Mesendoderm (in vitro differentiated cells): ENCODE measurements at places on chromosomes 2 and 18.

DNA sequence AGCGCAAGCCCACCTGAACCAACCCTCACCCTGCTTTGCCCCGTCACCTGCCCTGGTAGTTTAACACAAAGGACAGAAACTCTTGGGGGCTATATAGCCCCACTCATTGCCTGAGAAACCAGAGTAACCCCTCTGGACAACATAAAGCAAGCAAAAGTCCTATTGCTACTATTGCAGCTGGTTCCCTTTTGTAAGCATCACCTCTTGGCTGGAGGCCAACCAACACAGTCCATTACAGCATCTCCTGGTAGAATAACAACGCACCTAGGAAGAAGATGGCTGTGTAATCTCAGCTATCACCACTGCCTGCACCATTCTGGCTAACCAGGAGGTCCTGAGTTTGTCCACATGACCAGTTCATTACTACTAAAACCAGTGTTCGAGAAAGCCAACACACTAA is 36.4 kb downstream of the FLACC1 start:
- DNase-seq = no peak

- DNase-seq = no peak
Measured at GRCh38 chr2:156532989-156533388, 96.8 kb downstream of the GPD2 start.

GRCh38 chr18:26418225-26418624 is 130.1 kb downstream of the KCTD1 start:
- no peak for DNase-seq

GRCh38 chr2:197846777-197847176 is 42.4 kb downstream of the PLCL1 start:
- no peak for DNase-seq

- DNase-seq = no peak
Measured at GRCh38 chr2:226702376-226702775, 97.2 kb downstream of the IRS1 start.

GRCh38 chr2:221973502-221973901 is 325.3 kb downstream of the PAX3 start:
- DNase-seq = no peak

DNA sequence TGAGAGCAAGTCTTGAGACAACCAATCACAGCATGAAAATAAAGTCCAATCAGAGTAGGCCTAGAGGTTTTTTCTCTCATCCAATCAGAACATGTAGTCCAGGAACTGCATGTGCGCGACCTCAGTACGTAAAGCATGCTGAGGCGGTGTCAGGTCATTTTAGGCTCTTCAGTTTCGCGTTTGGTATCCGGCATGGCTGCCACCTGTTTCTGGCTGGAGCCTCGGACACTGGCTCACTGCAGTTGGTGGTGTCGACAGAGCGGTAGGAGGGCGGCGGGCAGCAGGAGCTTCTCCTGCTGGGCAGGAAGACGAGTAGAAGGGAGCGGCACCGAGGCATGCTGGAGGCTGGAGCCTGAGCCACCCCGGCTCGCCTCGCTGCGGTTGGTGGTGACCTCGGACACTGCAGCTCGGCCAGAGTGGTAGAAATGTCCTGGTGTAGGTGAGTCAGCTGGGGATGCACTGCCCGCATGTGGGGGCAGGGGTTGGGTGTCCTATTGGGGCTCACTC is 15.8 kb downstream of the CCDC74A start:
- no peak for DNase-seq

DNA sequence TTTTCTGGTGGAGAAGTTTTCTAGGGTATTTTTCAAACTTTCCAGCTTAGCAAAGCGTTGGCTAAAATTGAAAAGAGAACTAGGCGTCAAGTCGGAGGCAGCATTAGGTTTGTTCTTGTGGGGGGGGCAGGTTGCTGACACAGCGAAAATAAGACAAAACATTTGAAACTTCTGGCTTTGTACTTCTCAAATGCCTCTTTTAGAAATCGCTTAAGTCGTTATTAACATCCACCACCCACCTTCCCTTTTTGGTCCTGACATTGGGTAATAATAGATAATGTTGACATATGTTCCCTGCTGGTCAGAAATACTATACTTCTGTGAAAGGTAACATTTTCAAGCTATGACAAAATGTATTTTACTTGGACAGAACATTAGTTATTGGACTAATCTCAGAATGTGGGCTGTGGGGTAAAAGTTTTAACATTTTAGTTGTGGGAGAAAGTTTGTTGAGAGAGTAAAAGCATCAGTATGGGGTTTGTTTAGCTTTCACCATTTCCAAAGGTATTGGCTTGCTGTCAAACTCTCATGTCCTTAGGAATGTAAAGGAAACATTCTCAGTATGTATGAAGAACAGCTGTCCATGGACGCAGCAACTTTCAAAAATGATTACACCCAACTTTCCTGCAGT is 88.1 kb upstream of the ZEB2 start:
- no peak for DNase-seq

DNA sequence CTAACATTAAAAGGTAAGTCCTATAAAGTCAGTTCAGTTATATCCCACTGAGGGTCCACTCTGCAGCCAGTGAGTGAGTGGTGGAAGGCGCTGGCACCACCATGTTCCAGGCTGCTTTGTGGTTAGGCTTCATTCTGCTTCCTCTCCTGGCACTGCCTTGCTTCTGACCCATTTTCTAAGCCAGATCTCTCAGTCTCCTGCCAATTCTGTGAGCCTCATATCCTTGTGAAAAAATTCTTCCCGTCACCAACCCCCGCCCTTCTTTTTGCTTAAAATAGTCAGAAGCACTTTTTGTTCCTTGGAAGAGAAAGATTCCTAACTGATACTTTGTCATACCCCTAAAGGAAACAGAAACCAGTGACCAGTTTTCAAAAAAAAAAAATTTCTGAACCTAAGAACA is 139.8 kb upstream of the NCK2 start:
- no peak for DNase-seq

DNA sequence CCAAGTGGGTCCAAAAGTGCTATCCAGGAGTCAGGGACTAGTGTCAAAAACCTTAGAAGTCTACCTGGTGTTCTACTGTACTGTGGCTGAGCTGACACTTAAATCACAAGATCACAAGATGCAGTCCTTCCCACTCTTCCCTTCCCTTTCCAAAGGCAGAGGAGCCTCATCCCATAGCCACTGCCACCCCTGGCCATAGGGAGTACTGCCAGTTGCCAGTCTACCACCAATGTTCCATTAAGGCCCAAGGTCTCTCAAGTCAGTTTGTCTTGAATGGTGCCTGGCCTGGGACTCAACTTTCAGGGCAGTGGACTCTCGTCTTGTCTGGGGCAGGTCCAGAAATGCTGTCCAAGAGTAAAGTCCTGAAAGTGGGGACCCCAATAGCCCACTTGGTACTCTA is 585.6 kb downstream of the NUP35 start:
- peak; percentile 5 for DNase-seq

- no peak for DNase-seq
Measured at GRCh38 chr2:127191331-127192219, 28.5 kb downstream of the CYP27C1 start.

- DNase-seq = no peak
Measured at GRCh38 chr2:102417946-102418345, 5.0 kb upstream of the IL18RAP start.

DNA sequence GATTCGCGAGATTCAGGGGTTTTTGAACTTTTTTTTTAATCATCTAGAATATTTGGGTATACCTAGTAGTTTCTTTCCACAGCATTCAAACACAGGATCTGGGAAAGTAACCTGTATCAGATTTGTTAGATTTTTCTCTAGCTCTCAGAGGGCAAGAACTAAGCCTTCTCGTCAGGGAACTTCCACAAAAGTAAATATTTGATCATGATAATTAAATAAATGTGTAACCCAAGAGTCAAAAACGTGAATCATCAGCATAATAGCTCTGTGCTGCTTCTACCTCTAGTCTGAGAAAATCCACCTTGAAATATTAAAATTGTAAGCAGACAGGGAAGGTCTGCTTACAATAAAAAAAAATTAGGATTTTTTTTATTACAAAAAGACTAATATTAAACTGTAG is 225.7 kb upstream of the SPOPL start:
- DNase-seq = no peak

DNA sequence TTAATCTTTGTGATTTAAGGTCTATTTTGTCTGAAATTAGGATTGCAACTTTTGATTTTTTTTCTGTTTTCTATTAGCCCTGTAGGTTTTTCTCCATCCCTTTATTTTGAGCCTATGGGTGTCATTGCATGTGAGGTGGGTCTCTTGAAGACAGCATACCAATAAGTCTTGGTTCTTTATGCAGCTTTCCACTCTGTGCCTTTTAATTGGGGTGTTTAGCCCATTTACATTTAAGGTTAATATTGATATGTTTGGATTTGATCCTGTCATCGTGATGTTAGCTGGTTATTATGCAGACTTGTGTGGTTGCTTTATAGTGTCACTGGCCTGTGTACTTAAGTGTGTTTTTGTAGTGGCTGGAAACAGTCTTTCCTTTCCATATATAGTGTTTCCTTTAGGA is 17.7 kb downstream of the EHBP1 start:
- no peak for DNase-seq

DNA sequence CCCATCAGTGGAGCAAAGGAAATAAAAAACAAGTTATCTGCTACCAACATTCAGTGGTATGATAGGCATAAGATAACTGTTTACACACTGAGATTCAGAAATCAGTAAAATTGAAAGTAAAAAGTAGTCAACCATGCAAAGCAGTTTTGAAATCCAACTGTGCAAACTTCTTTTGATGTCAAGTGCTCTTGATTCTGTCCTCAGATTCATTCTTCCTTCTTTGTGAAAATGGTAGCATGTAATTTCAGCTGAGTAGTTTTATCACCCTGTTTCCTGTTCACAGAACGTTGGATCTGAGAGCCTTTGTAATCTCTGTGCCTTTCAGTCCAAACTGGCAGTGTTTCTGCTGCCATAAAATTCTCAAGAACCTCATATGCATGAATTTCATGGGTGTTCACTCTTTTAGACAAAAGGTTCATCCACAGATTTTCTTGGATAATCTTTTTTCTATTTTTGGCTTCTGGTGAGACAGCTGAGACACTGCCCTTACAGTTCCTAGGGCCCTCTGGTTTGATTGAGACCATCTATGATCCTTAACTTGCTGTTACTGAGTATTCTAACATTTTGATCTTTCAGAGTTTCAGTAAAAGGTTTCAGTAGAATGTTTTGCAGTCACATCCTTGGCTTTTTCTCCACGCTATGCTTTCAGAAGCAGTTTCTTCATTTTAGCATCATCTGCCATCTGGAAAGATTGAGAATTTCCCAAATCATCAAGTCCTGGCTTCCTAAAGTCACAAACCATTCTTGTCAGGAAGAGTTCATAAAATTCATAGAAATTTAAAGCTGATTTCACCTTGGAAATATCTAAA is 272.3 kb upstream of the EPHA4 start:
- no peak for DNase-seq

DNA sequence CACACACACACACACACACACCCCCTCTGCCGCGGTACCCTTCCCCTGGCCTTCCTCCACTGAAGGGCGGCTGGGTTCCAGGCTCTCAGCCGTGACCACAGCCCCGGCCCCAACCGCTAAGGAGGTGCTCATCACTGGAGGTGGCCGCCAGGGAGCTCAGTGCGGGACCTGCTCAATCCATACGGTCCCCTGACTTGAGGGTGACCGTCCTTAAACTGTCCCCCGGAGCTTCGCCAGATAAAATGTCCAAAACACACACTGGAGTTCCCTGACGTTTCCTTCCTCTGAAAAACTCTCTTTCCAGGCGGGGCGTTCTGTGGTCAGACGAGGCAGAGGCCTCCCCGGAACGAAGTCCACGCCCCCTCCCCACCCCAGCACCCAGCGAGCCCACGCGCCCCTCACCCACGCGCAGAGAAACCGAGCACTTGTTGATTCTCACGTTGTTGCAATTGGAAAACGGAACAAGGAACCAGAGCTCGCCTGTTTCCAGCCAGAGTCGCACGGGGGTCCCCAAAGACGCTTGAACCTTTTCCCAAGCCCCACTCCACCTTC is 1.4 kb downstream of the MBP start:
- DNase-seq = no peak

GRCh38 chr2:56001947-56002346 is 78.4 kb upstream of the EFEMP1 start:
- DNase-seq = no peak

DNA sequence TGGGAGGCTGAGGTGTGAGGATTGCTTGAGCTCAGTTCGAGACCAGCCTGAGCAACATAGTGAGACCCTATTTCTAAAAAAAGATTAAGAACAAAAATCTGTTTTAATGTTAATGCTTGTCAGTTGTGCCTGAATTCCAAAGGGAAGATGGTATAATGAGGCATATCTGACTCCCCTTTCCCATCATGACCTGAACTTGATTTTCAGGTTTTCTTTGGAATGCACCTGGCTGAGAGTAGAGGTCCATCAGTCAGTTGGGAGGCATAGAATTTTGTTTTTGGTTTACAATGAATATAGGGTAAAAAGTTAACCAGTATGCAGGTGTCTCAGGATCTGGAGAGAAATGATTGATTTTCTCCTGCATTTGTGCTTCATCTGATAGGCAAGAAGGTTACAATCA is 20.4 kb downstream of the RPIA start:
- peak; percentile 29 for DNase-seq

- DNase-seq = no peak
Measured at GRCh38 chr2:216195565-216196029, 86.4 kb downstream of the XRCC5 start.

DNA sequence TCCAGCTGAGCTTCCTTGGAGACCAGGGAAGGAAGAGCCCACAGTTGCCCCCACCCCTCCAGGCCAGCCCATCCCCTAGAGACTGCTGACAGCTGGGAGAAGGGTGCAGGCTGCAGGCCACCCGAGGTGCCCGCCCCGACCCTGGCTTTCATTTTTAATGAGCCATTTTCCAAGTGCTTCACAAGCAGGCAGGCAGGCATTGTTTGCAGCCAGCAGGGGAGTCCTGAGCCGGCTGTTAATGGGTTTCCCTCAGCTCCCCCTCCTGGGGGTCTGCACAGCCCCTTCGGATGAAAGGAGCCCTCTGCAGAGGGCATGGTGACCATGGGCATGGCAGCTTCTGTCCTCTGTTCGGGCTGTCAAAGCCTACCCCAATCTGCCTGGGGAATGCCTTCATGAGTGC is 94.5 kb downstream of the ZBTB7C start:
- DNase-seq = no peak

GRCh38 chr2:16621316-16621715 is 44.3 kb downstream of the CYRIA start:
- DNase-seq = no peak
